Chondrocyte (in vitro differentiated cells): ENCODE measurements at places on chromosomes 16 and 17.
A peak's percentile ranks its signal among the peaks of the same experiment; 100 is the strongest.

DNA sequence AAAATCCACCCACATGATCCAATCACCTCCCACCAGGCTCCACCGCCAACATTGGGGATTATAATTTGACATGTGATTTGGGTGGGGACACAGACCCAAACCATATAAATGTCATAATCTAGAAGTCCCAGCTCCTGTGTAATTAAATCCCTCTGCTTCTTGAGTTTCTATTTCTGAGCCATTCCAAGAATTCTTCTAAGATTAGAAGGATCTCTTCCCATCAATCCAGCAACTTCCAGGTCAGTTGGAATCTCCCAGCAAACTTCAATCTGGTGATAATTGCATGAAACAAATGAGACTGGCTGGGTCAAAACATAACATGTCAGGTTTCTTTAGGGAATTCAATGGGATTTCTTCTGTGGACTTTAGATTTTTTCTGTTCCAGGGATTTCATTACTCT is 127.8 kb upstream of the CDH5 start:
- no peak for DNase-seq

GRCh38 chr17:71600137-71600789 is 520.6 kb upstream of the SOX9 start:
- no peak for DNase-seq

GRCh38 chr16:50614955-50615724 is 66.0 kb downstream of the SNX20 start:
- DNase-seq: no peak

DNA sequence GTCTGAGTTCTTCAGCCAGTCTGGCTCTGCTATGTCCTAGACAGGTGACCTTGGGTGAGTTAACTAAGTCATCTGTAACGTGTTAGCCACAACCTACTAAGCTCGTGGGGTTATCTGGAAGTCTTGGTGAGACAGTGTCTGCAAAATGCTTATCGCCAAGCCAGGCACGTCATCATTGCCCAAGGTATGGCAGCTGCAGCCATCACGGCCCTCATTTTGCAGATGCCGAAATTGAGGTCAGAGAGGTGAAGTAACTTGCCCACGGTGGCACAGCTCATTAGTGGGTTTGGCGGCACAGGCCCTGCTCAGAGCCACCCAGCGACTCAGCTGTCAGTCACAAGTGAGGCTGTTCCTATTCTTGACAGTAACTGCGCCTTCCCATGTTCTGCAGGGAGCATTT is 79.8 kb downstream of the CMIP start:
- DNase-seq: peak; percentile 47

- no peak for DNase-seq
Observed at GRCh38 chr16:49416001-49416675, 42.5 kb downstream of the C16orf78 start.

DNA sequence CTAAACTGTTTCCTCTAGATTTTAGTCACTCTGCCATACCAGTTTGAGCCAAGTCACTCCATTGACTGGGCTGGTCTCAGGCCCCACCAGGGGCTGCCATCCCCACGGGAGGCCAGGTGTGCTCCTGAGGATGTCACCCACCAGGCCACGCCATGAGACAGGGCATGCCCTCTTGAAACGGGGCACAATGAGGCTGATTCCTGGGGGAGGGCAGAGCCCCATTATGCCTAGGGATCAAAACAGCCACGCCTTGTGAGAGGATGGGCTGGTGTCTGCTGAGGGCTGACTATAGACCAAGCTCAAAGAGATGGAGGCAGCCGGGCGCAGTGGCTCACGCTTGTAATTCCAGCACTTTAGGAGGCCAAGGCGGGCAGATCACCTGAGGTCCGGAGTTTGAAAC is 21.5 kb downstream of the GINS2 start:
- peak; percentile 43 for DNase-seq

DNA sequence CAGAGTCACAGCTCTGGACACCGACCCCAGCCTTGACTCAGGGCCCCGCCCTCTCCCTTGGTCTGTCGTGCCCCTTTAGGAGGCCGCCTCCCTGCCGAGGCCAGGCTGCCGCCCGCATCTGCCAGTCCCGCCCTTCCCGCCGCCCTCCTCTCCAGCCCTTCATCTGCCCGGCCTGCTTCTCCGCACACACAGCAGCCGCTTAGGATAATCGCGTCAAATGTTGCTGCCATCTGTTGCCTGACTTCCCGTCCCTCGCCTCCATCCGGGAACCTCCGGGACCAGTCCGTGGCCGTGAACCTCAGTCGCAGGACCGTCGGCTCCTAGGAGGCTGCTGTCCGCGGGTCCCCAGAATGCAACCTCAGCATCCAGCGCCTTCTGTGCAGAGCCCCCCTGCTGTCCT is 11.9 kb downstream of the GSE1 start:
- DNase-seq: no peak

- no peak for DNase-seq
Observed at GRCh38 chr17:10229181-10229580, 30.8 kb upstream of the GAS7 start.

DNA sequence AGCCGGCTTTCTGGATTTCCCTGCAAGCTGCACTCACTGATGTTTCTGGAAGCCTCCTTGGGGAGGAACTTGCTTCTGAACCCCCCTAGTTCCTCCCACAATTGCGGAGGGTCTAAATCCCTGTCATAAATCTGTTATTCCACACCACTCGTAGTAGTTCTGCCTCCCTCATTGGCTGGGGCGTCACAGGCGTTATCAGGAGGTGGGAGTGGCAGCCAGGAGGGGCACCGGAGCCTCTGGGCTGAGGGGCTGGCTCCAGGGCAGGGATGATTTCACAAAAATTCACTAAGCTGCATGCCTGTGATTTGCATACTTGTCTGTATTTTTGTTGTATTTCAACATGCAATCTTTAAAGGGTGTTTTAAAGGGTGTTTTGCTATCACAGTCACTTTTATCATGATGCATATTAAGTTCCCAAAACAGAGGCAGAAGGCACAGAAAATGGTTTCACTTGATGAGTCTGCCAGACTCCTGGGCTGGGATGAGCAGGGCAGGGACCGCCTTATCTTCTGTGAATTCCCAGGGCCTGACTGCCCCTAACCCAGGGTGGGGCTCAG is 176.2 kb upstream of the FOXF1 start:
- DNase-seq: no peak

- no peak for DNase-seq
Observed at GRCh38 chr17:36947922-36948716, 635 bp upstream of the AATF start.

DNA sequence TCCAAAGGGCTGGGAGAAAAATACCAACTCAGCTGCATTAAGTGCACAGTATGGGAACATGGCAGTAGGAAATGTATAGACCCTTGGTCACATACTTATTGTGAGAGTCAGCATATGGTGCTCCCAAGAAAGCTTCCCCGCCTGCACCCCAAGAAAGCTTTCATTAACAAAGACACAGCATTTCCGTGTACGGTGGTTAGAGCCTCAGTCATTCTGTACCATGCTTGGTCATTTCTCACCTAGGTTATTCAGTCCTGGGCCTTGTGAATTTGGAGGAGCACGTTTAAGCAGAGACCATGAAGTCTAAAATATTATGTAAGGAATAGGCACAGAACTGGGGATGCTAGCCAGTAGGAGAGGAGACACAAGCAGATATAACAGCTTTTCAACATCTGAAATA is 56.1 kb downstream of the ESRP2 start:
- no peak for DNase-seq

GRCh38 chr17:49687878-49688491 is 10.1 kb upstream of the SPOP start:
- peak; percentile 9 for DNase-seq

DNA sequence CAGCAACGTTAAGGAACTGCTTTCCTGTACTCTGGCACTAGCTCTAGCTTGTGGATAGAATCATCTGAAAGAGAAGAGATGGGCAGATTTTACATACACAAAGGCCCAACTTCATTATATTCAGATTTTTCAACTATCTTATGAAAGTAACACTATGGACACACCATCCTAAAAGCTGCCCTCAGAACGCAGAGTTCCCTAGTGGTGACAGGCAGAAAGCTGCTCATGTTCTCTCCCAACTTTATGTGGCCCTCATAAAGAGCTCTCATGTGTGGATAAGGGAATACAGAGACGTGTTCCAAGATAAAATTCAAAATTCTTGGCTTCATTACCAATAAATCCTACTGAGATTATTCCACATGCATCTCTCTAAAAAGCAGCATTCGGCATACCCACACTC is 1.5 kb downstream of the CFAP20 start:
- no peak for DNase-seq

DNA sequence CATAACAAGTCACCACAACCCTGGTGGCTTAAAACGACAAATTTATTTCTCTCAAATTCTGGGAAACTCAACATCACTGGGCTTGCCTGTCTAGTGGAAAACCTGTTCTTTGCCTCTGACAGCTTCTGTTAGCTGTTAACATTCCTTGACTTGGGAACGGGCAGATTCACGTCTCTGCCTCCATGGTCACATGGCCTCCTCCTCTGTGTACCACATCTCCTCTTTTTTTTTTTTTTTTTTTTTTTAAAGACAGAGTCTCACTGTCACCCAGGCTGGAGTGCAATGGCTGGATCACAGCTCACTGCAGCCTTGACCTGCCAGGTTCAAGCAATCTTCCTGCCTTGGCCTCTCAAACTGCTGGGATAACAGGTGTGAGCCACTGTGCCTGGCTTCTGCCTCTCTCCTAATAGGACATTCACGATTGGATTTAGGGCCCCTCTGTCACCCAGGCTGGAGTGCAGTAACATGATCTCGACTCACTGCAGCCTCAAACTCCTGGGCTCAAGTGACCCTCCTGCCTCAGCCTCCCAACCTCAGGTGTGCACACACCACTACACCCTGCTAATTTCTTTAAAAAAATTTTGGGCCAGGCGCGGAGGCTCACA is 11.7 kb upstream of the LLGL1 start:
- DNase-seq: no peak

- DNase-seq: no peak
Observed at GRCh38 chr17:76241691-76242255, 1.5 kb upstream of the RNF157 start.

GRCh38 chr17:79005063-79005861 is 4.3 kb downstream of the CANT1 start:
- no peak for DNase-seq

DNA sequence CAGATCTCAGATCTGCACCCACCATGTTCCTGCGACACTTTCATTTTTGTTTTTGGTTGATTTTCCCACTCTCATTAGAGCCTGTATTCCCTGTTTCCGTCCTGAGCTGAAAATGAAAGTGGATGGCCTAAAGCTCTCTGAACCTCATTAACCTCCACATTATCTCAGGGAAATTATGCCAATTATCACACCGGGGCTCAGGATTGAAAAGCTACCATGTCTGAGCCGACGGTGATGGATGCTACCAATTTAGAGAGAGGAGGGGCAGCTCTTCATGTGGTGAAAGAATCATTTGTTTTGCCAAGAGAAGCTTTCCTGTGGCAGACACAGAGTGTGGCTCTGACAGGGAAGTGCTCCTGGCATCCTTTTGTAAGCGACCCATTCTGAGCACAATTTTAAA is 410.4 kb upstream of the CDH11 start:
- DNase-seq: no peak

DNA sequence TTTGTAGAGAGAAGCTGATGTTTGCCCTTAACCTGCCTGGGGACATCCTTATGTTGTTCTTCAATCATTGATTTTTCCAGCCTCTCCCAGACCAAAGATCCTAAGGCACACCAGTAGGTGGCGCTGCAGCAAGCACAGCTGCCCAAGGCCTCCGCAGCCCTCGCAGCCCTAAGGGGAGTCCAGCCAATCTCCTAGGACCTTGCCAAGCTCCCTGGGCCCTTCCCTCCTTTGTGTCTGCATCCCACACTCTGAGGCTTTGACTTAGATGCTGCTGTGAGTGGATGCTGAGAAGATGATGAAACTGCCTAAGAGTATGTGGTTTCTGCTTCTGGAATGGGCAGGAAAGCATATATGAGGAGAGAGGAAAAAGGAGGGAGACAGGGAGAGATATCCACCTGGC is 47.1 kb downstream of the SPACA3 start:
- no peak for DNase-seq

- DNase-seq: no peak
Observed at GRCh38 chr16:27991876-27992275, 71.6 kb downstream of the GSG1L start.

GRCh38 chr17:19004421-19005136 is at the start of gene FAM83G:
Gene FAM83G, minus strand, starts transcription at chr17:19004764. Its CDS starts 723 bp downstream, at chr17:19004041.
- no peak for DNase-seq

GRCh38 chr16:13594823-13595222 is 325.1 kb upstream of the ERCC4 start:
- no peak for DNase-seq

DNA sequence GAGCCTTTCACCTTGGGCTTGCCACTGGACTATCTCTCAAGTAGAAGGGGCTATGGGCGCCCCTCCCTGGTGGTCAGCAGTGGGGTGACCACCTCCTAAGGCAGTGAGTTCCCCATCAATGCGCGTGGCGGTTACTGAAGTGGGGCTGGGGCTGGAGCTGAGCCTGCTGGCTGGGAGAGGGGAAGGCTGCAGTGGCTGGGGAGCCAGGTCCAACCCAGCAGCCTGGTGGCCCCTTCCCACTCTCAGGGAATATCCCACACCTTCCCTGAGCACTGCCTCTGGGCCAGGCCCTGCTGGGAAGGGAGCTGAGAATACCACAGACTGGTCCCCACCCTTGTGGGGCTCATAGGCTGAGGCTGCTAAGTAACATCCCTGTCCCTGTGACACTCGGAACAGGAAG is 19.8 kb upstream of the MPRIP start:
- peak; percentile 72 for DNase-seq

- DNase-seq: no peak
Observed at GRCh38 chr16:85969159-85969558, 70.2 kb downstream of the IRF8 start.

- no peak for DNase-seq
Observed at GRCh38 chr17:4931963-4932362, at the start of gene GP1BA. Gene GP1BA, plus strand, starts transcription at chr17:4932277. Its CDS starts 328 bp downstream, at chr17:4932605.

- no peak for DNase-seq
Observed at GRCh38 chr17:37747222-37747621, 2.4 kb upstream of the HNF1B start.

- DNase-seq: no peak
Observed at GRCh38 chr16:88467541-88467944, 14.5 kb downstream of the ZFPM1 start.

DNA sequence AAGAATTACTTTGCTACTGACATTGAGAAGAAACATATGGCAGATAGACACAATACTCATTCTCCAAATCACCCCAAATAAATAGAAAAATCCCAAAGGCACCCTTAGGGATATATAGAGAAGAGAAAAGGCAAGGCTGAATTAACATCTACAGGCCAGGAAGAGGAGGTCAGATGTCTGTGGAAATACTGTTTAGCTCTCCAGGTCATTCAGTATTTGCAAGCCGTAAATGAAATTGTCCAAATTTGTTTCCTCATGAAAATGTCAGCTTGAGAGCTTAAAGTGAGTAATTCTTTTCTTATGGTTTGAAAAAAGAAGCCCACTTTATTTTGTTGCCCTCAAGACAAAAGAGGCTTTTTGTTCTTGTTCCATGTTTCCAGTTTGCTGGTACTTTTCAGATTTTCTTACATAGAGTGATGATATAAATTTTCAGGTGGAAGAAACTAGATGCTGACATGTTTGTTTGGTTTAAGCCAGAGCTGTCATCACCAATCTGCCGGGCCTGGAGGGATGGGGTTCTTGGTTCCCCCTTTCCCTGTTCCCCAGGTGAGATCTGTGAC is 189.0 kb downstream of the MAP2K4 start:
- DNase-seq: no peak

GRCh38 chr17:1504866-1505265 is 11.5 kb downstream of the INPP5K start:
- DNase-seq: no peak
